GM12878 (cell line): ENCODE measurements at places on chromosomes 12 and 14. TPM values are rescaled to one million over a fixed set of nuclear protein-coding genes. Genes with fewer than 3 reads are reported as not detected.

The SIRT4 gene
- 0.31 and 0.74 TPM in 2 replicates for total RNA-seq

The KRT2 gene
- 0.08 TPM in 1 of 2 replicates, not detected in the other for total RNA-seq

The BAZ1A gene
- total RNA-seq = 46.9 and 48.0 TPM in 2 replicates

The GPR65 gene
- 7.3 and 8.2 TPM in 2 replicates for total RNA-seq

The NRL gene
- total RNA-seq = 2.2 and 2.5 TPM in 2 replicates
